ENCODE measurements at places on chromosomes 7 and 10. TPM values are rescaled to one million over a fixed set of nuclear protein-coding genes. Genes with fewer than 3 reads are reported as not detected.

DNA sequence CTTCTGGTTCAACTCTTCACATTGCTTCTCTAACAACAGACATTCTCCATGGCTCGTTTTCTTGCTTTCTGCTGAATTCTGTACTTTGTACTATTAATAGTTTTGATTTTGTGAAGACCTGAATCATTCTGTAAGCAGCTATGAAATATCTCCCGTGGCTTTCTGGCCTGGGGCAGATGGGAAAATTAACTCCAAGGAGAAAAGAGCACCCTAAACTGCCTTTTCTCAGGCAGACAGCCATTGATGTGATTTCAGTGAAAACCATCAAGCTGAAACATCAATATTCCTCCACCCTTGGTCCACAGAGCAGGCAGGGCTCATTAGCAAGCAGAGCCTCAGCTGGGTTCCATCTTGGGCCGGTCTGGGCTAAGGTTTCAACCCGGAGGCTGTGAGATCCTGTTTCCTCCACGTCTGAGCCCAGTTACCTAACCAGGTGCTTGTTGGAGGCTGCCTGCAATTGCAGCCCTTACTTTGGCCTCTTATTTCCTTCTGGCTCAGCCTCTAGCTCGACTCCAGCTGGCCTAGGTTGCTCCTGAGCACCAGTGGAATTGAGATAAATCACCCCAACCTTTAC is 21.1 kb upstream of the EZH2 start:
- DNase-seq = no peak

DNA sequence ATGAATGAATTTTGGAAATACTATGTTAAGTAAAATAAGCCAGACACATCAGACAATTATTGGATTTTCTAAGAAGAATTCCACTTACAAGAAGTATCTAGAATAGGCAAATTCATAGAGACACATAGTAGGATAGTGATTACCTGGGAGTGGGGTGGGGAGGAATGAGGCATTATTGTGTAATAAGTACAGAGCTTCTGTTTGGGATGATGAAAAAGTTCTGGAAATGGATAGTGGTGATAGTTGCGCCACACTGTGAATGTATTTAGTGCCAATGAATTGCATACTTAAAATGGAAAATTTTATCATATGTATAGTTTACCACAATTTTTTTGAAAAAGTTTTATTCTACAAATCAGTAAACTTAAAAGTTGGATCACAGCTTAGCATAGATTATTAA is 297.2 kb upstream of the KAT6B start:
- no peak for DNase-seq

GRCh38 chr7:1689311-1689710 is 19.2 kb downstream of the ELFN1 start:
- DNase-seq = no peak

- no peak for DNase-seq
Observed at GRCh38 chr10:119350502-119351097, 143.2 kb downstream of the GRK5 start.

- no peak for DNase-seq
Observed at GRCh38 chr7:143245123-143245522, 18.1 kb upstream of the GSTK1 start.

The PDZD7 gene
- polyA plus RNA-seq = 2.8 TPM

DNA sequence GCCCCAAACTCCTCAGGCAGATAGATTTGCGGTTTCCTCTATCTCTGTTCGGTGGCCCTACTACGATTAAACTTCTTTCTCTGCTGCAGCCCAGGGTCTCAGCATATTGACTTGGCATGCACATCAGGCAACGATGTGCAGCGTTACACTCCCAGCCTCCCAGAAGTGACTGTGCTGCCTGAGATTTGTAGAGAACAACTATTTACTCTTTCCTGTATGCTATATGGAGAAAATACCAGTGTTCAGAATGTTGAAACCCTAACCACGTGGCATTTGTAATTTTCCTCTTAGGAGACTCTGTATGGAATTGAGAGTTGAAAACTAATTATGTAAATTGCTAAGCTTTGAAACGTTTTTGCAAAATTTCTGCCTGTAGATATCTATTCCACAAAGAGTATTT is 50.9 kb downstream of the GNAI1 start:
- no peak for DNase-seq

GRCh38 chr7:157357129-157358040 is 20.6 kb downstream of the DNAJB6 start:
- DNase-seq = no peak

The PRF1 gene
- 0.41 TPM for polyA plus RNA-seq

The OR2A5 gene
- polyA plus RNA-seq = 0.25 TPM

- no peak for DNase-seq
Observed at GRCh38 chr7:43439631-43440401, 143.1 kb upstream of the STK17A start.

DNA sequence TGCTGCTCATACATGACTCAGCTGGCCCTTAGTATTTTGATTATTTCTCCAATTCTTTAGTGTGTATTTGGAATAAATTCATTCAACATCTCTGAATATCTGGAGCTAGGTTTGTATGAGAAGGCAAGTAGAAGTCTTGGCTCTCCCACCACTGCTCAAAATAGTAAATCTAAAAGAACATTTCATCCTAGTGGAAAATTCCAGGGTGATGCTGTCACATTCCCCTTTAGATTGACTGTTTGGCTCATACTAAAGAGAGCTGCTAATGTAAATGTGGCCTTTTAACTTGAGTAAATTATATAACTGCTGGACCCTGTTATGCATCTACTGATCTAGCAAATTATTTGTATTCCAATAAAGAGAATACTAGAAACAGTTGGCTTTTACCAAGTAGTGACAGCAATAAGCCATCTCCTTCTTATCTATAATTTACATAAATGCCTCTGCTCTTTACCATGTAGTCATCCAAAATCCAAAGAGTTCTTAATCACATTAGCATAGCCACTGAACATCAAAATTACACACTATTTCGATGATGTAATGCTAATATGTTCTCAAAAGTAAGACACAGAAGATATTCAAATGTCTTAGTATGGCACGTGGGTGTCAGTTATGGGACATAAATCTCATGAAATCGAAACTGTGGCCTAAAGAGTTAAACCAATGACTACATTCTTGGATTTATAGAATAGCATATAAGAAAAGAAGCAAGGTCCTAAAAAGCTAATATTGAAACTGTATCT is 86.9 kb upstream of the KCND2 start:
- DNase-seq = peak; percentile 7

The C7orf25 gene
- 5.3 TPM for polyA plus RNA-seq

DNA sequence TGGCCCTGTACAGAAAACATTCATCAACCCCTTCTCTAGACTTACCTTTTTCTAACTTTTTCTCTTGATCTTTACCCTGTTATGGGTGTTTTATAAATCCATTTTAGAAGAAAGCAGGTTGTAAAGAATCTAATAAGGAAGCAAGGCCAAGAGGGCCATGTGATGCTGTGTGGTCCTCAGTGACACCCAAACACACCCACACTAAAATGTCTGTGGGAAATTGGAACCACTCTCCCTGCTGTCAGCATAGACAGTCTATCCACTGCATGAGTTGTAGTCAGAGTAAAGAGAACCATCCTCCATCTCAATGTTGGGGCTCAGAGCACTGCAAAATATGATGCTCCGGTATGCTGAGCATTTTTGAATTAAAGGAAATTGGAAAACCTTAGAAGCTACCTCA is 235.5 kb downstream of the SKIDA1 start:
- DNase-seq = no peak

The ITPRID1 gene
- not detected for polyA plus RNA-seq

The IKZF5 gene
- polyA plus RNA-seq = 24.9 TPM

DNA sequence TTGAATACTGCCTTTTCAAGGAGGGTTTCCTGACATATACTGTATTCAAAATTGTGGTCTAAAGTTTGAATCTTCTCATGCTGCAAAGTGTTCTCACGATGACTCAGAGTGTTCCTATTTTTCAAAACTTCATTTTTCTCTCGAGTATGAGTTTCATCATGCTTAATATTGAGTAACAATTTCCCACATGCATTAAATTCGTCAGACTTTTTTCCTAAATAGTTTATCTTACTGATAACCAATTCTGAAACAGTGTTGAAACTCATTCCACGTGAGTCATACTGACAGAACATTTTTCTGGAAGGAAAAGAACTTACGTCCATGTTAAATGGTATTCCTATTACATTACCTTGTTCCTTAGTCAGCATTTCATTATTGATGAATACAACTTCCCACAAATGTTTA is 44.1 kb downstream of the ZNF33B start:
- DNase-seq = no peak

GRCh38 chr10:114538181-114538906 is 119.7 kb downstream of the ABLIM1 start:
- DNase-seq = no peak

DNA sequence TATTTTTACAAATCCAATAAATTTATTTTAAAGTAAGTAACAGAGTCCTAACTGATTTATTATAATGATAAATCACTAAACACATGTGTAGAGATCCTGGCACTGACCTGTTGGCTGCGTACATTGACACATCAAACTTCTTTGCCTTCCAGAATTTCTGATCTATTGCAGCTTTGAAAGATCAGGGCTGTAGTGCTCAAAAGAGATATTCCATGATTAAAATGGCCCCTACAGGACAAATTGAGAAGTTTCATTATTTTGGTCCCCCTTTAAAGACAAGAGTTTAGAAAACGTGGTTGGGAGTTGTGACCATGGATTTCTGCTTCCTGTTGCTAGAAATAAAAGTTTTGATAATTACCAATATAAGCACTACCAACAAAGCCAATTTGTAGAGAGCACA is 87.7 kb upstream of the PDK4 start:
- peak; percentile 35 for DNase-seq

GRCh38 chr7:156257904-156258303 is 382.7 kb upstream of the RNF32 start:
- no peak for DNase-seq

- no peak for DNase-seq
Observed at GRCh38 chr10:48399056-48399541, 92.6 kb downstream of the MAPK8 start.

- peak; percentile 44 for DNase-seq
Observed at GRCh38 chr10:110059925-110060324, 52.1 kb downstream of the ADD3 start.

DNA sequence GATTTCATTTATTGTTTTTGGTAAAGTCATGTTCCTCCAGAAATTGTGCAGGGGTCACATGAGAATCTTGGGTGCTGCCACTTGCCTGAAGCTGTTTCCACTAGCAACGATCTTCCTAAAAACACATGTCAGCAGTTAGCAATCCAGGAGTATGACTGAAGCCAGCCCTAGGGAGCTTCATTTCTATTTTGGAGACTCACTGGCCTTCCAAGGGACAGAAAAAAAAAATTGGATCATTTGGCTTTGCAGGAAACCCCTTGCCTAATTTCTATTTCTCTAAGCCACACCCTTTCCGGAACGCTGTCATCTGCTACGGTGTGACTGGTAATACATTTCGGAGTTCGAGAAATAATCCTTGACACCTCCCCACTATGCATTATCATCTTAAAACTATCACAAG is 204.7 kb downstream of the TAX1BP1 start:
- no peak for DNase-seq

- peak; percentile 15 for DNase-seq
Observed at GRCh38 chr10:109358325-109358724, 565.0 kb downstream of the XPNPEP1 start.

GRCh38 chr10:3786295-3787015 is 1.4 kb upstream of the KLF6 start:
- no peak for DNase-seq

- DNase-seq = no peak
Observed at GRCh38 chr10:48523820-48524758, 80.8 kb downstream of the ARHGAP22 start.

The MMP21 gene
- polyA plus RNA-seq = 0.74 TPM

DNA sequence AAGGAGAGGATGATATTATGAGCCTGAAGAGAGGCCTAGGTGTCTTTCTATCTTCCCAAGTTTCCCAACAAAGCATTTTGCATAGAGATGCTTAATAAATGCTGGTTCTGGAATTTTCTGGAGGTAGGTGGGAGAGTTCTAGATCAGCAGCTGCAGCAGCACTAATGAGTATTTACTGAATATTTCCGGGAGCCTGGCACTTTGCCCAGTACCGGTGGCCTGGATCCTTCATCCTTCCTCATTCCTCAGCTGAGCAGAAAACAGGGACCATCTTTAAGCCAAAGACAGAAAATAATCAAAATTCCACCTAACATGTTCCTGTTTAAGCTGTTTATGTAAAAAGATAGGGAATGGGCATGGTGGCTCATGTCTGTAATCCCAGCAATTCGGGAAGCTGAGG is 813.2 kb upstream of the AUTS2 start:
- DNase-seq = no peak

DNA sequence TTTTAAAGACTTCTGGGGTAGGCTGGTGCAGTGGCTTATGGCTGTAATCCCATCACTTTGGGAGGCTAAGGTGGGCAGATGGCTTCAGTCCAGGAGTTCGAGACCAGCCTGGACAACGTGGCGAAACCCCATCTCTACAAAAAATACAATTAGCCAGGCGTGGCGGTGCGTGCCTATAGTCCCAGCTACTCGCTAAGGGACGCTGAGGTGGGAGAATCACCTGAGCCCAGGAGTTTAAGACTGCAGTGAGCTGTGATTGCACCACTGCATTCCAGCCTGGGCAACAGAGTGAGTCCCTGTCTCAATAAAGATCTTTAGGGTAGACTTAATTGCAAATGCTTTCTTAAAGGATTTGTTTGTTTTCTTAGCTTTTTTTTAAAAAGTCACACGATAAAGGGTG is 29.3 kb downstream of the PTPN12 start:
- DNase-seq = no peak

DNA sequence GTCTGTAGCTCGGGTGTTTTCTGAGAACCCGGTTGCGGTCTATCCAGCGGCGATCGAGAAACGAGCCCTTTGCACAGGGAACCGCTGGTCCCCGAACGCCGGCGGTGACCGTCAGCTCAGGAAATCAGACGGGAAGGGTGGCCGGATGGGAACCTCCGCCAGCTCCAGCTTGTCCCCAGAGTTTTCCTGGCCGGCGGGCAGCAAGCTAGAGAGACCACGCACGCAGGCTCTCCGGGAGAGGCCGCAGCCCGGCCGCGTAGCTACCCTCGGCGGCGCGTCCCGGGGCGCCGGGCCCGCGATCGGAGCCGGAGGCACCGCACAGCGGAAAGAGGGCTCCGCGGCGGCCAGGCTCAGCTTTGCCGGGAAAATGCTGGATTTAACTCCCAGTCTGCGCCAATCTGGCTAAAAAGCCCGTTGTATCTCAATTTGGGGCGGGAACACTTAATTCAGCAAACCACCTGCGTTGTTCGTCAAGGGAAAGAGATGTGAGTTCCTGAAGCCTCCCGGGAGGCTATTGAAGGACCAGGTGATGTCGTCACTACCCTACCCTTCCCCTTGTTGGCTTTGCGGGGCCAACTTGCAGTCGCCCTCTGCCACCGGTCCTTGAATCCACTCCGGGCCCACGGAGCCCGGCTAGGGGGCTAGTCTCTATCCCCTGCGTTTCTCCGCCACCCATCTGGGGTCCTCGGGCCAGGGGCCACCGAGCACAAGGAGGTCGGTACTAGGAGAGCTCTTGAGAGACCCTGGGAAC is 859 bp upstream of the CH25H start:
- no peak for DNase-seq

- DNase-seq = no peak
Observed at GRCh38 chr10:118042827-118043242, 3.9 kb downstream of the RAB11FIP2 start.

- DNase-seq = no peak
Observed at GRCh38 chr7:30178748-30179436, 44.1 kb downstream of the MTURN start.

GRCh38 chr10:60400366-60400765 is 10.7 kb upstream of the ANK3 start:
- no peak for DNase-seq

- no peak for DNase-seq
Observed at GRCh38 chr7:122674502-122674901, 24.4 kb downstream of the RNF133 start.
